ENCODE measurements at places on chromosomes 4 and X.

GRCh38 chrX:10423716-10424115, 196.7 kb downstream of the MID1 start:
- DNase-seq: no peak

DNA sequence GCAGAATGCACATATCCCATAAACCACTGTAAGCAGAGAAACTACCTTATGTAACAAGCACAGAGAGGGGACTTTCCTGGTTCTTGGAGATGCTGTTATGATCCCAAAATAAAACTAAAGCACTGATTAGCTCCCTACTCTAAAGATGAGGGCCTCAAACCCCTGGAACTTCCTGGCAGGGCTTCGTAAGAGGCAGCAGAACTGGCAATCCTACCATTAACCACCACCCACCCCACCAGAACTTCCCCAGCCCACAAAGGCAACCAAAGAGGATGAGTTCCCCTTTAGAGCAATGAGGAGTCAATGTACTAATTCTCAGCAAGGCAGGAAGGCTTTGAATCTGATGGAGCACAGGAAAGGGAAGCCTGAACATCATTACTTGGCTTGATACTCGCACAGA, 436.5 kb upstream of the FRG1 start:
- no peak for DNase-seq

- no peak for DNase-seq
Measured at GRCh38 chr4:156665780-156666366, 305.7 kb downstream of the PDGFC start.

GRCh38 chrX:1134156-1134555, 78.3 kb downstream of the CRLF2 start:
- no peak for DNase-seq

DNA sequence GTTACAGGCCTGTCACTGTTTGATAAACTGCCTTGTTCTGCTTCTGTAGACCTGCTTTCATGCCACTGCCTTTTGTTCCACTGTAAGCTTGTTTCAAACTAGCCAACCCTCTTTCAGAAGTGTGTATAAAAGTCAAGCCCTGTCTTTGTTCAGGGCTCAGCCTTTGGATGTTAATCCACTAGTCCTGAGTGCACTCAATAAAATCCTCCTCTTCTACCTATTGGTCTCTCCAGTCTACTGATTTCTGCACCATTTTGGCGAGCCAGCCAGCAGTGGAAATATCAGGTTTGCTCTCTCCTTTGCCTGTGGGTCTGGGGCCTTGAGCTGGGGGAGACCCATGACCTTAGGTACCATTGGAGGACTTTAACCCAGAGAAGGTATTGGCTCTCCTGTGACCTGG, 901.6 kb upstream of the NDST4 start:
- DNase-seq: no peak

DNA sequence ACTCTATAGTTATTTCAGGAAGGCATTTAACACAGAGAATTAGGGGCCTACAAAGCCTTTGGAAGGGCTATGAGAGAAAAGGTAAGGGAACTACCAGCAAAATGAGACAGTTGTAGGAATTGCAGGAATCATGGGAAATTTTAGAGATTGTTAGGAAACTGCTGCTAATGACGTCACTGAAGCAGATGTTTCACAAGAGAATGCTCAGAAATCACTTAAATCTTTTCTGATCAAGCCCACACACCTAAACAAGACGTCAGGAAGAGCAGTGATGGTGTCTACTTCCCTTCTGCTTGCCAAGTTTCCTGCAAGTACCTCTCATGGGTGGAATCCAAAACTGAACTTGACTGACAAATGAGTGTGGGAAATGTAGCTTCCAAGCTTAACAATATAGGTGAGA, 5.1 kb downstream of the OR13H1 start:
- no peak for DNase-seq

DNA sequence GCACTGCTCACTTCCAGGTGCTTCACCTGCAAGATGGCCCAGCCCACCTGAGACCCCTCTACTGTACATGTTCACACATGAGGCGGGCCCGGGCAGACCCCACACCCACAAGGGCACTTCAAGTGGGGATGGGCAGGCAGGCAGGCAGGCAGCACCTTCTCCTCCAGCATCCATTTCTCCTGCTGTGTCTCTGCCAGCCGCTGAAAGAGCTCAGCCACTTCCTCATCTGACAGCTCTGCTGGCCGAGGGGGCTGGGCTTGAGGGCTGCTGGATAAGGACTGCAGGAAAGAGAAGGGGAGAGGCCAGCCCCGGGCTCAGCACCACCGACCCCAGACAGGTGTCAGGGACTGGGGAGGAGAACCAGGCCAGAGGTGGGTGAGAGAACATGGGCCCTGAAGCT, 4.4 kb upstream of the KCND1 start:
- no peak for DNase-seq

- DNase-seq: no peak
Measured at GRCh38 chr4:40405193-40405592, 70.1 kb downstream of the CHRNA9 start.
